SK-N-DZ (cell line): ENCODE measurements at places on chromosomes 16 and 17.
A peak's percentile ranks its signal among the peaks of the same experiment; 100 is the strongest.

GRCh38 chr16:79928142-79928873 lies 327.8 kb upstream of the MAF start:
- no peak for DNase-seq

- DNase-seq = no peak
Observed at GRCh38 chr17:55198690-55199370, 65.9 kb upstream of the HLF start.

GRCh38 chr17:81471818-81472456 lies 40.7 kb downstream of the ACTG1 start:
- DNase-seq = peak; percentile 99

GRCh38 chr16:47467501-47467900 lies 6.4 kb downstream of the PHKB start:
- DNase-seq = no peak

- DNase-seq = peak; percentile 96
Observed at GRCh38 chr17:34616148-34616547, 36.8 kb downstream of the TMEM132E start.

DNA sequence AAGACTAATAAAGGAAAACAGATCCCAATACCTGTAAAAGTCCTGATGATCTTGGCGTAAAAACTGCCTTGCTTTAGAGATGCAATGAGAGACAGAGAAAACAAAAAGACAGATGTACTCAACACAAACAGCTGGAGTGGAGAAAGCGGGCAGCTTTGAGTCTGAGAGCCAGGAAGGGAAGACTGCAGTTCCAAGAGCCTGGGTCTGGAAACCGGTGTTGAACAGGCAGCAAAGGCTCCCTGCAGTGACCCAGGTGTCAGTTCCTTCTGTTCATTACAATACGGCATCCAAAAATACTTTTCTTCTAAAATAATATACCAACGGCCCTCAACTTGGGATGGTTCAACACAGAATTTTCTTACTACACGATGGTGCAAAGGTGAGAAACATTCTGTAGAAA lies 29.6 kb downstream of the VPS53 start:
- DNase-seq = no peak

DNA sequence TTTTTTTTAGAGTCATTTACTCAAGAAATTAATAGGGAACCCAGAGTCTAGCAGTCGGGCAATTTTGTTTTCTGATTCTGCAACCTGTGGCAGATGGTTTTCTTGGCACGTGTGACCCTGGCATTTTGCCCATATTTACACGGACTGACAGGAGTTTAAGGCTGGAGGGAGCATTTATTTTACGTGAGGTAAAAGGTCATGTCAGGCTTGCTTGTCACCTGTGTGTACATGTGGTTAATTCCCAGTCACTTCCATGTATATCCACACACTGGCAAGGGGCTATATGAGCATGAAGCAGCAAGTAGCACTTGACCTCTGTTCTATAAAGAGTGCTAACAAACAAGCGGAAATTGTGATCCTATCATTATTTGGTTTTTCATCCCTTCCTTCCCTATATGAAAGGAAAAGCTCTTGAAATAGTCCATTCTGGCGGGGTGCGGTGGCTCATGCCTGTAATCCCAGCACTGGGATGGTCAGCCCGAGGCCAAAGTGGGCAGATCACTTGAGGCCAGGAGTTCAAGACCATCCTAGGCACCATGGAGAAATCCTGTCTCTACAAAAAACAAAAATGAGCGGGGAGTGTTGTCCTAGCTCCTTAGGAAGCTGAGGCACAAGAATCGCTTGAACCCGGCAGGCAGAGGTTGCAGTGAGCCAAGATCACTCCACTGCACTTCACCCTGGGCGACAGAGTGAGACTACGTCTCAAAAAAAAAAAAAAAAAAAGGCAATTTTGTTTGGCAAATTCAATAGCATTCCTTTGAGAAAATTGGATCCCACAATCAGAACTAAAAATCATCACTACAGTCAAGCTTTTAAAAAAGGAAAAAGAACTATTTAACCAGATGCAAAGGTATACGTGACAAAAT lies 2.1 kb downstream of the SPAG9 start:
- no peak for DNase-seq
